ENCODE measurements at places on chromosomes 7 and 10. TPM values are rescaled to one million over a fixed set of nuclear protein-coding genes. Genes with fewer than 3 reads are reported as not detected.

Gene ARHGEF5
- 1.6 TPM for total RNA-seq

Gene ANKRD7
- 0.23 TPM for total RNA-seq

Gene MPP7
- 0.23 TPM for total RNA-seq

Gene PTPRN2
- 0.93 TPM for total RNA-seq

Gene LLCFC1
- not detected for total RNA-seq

Gene OAT
- total RNA-seq, result 71.7 TPM

Gene TAC1
- total RNA-seq, result not detected

Gene OR2A12
- not detected for total RNA-seq

Gene FRMPD2
- not detected for total RNA-seq

Measured in A549 treated with RU486 at 1 μM for 4 hours (cell line).